Ovary (tissue), 10 donors: ENCODE measurements at places on chromosomes 3 and 15.

DNA sequence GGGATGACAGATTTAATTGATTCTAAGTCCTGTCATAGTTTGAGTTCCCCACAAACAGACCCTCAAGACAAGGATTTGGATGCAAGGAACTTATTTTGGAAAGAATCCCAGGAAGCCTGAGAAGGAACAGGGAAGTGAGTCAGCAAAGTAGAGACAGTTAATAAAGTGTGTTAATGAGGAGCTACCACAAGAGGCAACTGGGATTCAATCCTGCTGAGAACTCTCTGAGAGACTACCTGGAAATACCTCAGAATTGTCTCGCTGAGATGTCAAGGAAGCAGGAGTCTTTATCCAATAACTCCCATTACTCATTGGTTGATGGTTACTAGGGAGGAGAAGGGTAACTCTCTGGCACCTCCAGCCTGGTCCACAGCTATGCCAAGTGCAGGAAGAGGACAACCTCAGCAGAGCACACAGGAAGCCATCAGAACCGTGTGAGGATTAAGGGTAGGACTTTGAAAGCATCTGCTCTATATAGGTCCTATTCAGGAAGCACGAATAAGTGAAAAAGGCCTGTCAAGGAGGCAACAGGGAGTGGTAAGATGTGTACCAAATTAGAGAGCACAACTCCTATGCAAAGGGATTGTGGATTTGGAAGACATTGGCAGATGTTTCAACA, 311.1 kb upstream of the KCNH8 start:
- no peak for DNase-seq

DNA sequence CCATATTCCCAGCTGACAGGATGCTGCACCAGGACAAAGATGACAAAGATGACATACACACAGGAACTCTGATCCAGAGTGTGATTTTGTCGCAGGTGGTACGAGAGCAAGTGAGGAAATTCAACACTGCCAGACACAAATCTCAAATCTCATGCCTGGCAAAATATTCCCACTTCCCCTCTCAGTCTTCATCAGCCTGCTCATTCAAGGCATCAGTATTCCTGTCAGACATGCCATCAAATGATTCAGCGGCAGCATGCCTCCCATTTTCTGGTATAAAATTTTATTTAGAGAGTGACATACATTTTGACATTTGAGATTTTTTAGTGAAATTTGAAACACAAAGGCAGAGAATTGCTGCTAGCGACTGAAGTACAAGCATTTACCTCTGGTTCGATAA, 228.1 kb upstream of the LMCD1 start:
- no peak for DNase-seq

DNA sequence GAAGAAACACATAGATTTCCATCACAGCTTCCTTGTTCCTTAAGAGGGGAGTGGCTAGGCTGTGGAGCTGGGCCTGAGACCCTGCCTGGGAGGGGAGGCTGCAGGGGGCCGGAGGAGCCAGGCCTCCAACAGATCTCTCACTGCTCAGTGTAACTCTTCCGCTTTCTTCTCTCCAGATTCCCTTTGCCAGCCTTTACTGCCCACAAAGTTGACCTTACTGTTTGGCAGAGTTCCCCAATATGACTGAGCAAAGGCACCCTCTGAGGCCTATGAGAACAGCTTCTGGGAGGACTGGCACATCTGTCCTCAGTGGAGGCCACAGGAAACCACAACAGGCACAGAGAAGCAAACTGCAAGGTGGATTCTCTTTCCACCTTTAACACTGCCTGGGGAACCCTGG, 38.1 kb downstream of the SLCO2A1 start:
- no peak for DNase-seq

DNA sequence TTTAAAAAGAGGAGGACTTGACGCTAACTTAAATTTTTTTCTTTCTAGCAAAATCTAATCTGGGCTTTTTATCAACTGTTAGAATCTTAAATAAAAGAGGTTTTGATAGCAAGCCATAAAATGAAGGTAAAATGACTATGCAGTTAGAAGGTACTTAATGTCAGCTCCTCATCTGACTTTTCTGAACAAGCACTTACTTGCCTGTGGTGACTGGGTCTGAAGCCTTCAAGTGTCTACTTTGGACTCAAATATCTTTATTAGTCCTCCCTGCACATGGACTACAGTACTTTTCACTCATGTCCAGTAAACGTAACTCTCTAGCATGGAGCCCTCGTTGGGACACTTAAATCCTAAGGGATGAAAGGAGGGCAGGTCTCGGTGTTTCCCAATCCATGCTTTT, 135.9 kb downstream of the P2RY1 start:
- no peak for DNase-seq

- no peak for DNase-seq
Observed at GRCh38 chr3:197800379-197800778, 9.3 kb downstream of the LRCH3 start.

DNA sequence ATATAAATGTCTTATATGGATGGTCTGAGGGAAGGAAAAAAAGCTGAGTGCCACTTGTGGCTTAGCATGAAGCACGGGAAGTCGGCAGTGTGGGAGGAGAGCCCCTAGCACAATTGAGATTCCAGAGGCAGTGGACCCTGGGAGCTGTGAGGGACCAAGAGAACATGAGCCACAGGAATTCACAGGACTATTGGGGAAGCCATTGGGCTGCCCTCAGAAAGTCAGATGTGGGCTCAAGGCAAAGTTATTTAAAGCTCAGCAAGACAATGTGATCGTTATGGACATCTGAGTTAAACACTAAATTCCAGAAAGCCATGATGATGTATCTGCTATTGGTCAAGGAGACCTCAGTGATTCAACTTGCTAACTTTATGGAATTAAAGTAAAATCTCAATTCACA, 380.8 kb upstream of the IL12A start:
- no peak for DNase-seq

DNA sequence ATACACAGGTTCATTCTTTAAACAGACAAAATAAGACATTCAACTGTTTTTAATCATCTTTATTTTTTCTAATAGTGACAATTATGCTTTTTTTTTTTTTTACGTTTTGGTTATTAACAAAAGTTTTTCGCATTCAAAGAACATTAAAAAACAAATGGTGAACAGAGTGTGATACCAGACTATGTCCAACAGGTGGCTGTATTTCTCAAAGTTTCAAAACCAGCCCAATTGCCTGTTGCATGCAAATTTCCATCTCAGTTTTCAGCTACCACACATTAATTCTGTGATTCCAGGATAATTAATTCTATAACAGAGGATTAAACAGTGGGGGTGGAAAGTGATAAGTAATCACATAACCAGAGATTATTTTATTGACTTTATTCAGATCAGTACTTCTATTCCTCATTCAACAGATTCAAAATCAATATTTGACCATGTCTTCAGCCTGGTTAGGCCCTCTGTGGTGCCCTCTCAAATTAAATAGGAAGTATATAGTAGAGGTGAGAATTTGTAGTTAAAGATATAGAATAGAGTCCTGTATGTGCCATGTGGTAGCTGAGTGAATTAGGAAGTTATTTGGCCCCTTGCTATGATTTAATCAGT, 122.2 kb upstream of the DCBLD2 start:
- no peak for DNase-seq

DNA sequence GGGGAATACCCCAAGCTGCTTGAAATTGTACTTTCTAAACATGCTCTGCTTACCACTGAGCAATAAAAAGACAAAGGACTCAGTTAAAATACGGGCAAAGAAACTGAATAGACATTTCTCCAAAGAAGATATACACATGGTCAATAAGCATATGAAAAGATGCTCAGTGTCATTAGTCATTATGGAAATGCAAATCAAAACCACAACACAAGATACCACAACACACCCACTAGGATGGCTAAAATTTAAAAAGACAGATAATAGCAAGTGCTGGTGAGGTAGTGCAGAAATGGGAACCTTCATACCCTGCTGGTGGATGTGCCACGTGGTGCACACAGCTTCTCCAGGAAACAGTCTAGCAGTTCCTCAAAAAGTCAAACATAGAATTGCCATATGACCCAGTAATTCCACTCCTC, 21.3 kb downstream of the LRIG1 start:
- no peak for DNase-seq

DNA sequence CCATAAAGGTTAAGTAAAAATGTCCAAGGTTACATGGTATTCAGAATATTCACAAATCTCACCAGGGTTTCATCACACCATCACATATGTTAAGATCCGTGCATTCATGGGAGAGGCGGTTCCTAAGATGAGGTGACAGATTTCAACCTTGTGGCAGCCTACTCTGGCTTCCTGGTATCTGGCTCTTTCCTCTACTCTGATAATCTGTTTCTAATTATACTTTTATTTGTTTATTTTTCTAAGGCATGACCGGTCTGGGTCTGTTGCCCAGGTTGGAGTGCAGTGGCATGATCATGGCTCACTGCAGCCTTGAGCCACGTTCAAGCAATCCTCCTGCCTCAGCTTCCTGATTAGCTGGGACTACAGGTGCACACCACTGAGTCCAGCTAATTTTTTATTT, 34.4 kb downstream of the RAF1 start:
- DNase-seq = no peak

GRCh38 chr15:59298225-59298853, 74.3 kb downstream of the MYO1E start:
- DNase-seq = no peak

DNA sequence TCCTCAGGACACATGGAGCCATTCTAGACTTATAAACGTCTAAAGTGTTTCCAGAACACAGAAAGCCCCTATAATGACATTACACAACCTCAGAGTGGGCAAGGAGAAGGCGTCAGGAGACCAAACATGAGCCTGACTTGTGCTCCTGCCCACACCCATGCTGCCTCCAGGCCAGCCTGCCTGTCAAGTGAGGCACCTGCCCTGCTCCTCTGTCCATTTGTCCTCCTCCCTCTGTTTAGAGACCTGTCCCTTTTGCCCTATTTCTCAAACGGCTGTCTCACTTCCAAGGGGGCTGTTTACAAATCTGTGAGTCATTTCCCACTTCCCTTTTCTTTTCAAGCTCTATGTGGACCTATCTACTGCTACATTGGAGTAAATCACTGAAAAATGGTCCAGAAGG, 21.0 kb downstream of the ZDHHC3 start:
- DNase-seq = no peak

DNA sequence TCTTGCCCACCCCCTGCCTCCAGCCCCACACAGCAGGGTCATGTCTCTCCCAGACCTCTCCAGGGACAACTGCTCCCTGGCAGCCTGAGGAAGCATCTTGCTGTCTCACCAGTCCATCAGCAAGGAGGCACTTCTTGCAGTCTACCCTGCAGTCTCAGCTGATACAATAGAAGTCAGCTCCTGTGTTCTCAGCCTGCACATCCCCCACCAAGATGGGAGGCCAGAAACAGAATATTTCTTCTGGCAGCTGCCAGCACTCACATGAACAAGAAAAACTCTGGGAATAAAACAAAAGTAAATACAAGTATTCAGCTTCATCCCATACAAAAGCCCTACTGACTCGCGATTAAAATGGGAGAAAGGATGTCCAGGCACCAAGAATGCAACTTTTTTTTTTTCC, 457.4 kb upstream of the PROK2 start:
- no peak for DNase-seq

GRCh38 chr15:81282911-81283310, 41.0 kb downstream of the STARD5 start:
- DNase-seq = no peak

GRCh38 chr15:80570553-80570952, 124.6 kb upstream of the ABHD17C start:
- DNase-seq = no peak
